T follicular helper cell (primary cell): ENCODE measurements at places on chromosomes 2 and 18.

DNA sequence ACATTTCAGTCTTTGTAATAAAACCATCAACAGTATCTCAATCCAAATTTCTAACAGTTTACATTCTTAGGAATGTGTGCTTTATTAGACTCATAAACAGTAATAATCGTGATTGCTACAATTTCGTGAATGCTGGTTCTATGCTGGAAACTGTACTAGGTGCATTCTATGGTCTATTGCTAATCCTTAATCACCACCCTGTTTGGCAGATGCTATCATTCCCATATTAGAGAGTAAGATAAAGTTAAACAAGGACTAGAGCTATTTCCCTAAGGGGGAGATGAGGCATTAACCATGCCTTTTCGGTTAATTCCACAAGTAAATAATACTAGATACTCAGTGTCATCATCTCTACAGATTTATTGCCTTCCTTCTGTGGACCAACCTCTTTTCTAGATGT is 244.0 kb downstream of the PAX3 start:
- DNase-seq: no peak

DNA sequence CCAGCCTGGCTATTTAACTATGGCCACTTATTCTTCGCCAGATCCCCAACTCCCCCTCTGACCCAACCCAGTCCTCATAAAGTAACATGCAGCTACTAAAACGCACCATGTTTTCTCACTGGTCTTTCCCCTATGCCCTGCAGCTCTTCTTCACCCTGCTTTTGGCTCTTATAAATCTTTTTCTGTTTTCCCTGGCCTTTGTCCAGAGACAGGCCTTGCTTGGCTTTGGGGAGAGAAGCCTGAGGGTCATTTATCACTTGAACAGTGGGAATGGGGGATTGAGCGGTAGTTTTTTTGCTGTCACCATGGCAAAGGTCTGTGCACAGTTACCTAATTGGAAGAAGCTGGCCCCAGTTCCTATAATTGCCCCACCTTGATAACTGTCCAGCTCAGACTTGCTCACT is 202.9 kb upstream of the NT5C1B start:
- no peak for DNase-seq

- no peak for DNase-seq
Measured at GRCh38 chr18:73479477-73479876, 611.7 kb upstream of the NETO1 start.

GRCh38 chr2:25316101-25316500 is 25.6 kb downstream of the DNMT3A start:
- DNase-seq: no peak

DNA sequence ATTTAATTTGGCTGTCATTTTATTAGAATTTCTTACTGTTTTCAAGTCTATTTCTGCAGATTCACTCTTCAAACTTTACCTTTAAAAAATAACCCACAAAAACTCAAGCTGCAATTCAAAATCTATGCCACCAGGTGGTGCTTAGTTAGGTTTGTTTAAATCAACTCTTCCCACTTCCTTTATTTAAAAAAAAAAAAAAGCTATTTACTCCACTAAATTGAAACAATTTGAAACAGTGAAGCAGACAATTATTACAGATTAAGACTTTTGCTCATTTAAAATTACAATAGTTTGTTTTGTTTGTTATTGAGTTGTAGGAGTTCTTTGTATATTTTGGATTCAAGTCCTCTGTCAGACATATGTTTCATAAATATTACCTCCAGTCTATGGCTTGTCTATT is 300.0 kb downstream of the PDE11A start:
- DNase-seq: no peak

DNA sequence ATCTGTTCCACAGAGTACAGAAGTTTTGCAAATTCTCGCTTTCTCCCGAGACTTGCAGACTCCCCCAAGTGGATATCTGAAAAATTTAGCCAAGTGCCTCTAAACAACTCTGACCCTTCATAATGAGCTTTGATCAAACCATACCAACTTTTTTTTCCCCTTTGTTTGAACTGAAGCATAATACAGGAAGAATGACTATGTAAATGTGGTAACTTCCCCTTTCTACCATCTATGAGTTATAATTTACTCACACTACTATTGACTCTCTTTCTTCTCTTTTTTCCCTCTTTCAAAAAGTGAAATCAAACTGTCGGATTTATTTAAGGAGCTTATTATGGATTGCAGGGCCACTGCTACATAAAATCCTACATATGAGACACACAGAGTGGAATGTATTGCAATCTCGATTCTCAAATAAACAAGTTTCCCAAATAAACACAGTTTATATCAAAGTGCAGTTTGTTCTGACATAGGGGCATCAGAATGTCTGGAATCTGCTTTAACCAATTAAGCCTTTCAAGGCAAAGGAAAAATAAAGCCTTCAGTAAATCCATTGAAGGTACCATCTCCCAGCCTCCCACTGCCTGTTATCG is 1.4 kb upstream of the ZNF804A start:
- DNase-seq: no peak

DNA sequence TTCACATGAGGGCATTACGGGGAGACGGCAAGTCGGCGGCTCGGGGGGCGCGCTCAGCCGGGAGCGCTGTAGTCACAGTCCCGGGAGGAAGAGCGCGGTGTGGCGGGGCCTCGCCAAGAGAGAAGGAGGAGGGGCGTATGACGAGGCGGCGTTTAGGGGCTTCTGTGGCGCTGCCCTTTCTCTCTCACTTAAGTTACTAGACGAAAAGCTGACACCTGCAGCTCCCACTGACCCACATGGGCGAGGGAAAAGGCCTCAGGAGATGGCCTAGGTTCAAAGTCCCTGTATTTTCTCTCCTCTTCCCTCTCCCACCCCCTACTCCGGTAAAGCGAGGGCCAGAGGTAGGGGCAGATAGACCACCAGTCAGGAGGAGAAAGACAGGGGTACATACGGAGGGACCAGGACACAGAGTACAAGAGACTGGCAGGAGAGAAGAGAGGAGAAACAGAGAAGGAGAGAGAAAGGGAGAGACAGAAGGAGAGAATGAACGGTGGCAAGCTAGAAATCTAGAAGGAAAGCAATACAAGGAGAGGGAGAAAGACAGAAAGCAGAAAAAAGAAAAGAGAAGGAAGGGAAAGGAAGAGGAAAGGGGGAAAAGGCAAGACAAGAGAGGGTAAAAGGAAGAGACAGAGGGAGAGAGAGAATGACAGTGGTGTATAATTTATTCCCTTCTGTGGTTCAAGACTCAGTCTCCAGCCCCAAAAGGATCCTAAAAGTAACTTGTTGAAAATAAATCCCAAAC is 3.8 kb downstream of the SIX2 start:
- no peak for DNase-seq

GRCh38 chr2:240499309-240500301 is 58.2 kb downstream of the ANKMY1 start:
- DNase-seq: no peak

DNA sequence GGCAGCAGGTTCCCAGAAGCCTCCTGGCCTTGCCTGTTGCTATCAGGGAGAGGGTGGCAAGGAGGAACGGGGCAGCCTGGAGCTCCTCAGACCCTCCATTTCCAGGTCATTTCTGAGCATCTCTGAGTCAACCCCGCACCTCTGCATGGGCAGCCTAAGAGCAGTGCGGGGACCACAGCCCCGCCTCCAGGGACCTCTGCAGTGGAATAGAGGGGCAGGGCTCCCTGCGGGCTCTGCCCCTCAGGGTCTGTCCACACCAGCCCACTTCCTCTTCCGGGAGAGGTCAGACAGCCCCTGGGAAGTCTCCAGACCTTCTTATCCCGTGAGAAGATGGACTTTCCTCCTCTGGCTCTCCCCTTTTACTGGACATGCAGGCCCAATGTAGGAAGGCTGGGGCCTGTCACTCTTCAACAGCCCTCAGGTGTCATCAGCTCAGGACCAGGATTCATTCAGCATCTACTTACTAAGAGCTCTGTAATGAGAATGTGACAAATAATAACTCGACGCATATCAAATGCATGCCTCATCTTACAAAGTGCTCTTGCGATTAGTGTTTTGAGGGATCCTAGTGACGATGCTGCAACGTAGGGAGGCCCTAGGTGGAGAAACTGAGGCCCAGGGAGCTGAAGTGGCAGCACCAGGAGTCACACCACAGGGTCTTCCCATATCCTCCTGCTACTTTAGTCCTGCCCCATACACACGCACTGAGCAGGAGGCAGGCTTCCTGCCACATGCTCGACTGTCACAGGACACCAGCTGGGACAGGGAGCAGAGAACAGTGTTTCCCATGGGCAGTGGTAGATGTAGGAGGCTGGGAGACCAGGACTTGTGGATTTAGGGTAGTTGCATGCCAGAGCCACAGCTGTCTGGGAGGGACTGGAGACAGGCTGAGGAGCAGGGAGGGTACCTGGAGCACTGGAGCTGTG is 28.0 kb downstream of the SH2D6 start:
- DNase-seq: no peak

GRCh38 chr18:22378672-22379282 is 38.9 kb downstream of the CTAGE1 start:
- no peak for DNase-seq

- no peak for DNase-seq
Measured at GRCh38 chr2:205217004-205217403, 465.3 kb upstream of the NRP2 start.

- no peak for DNase-seq
Measured at GRCh38 chr2:23381084-23381483, 3.9 kb upstream of the KLHL29 start.

GRCh38 chr2:42851186-42851585 is 58.8 kb upstream of the HAAO start:
- no peak for DNase-seq

DNA sequence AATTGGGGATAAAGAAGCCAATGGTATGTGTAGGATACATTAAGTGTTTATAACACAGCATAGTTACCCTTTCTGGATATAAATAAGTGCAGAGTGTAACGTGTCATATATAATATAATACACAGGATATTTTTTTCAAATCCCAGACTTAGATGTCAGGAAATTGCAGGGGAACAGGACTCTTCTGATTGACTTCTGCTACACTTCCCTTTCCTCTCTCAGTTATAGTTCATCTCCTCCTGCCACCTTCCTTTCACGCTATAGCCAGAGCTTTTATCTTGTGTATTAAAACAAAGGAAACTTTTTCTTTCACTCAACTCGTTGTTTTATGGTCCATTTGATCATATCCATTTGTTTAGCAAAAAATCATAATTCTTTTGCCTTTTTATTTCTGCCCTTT is 158.0 kb upstream of the RASGRP3 start:
- no peak for DNase-seq

- DNase-seq: no peak
Measured at GRCh38 chr2:100077456-100077855, 64.9 kb downstream of the AFF3 start.

GRCh38 chr2:65361623-65362022 is 70.8 kb downstream of the SPRED2 start:
- DNase-seq: no peak

GRCh38 chr2:85174943-85175342 is 41.8 kb downstream of the TCF7L1 start:
- DNase-seq: no peak

GRCh38 chr18:78611869-78612268 is 367.7 kb upstream of the SALL3 start:
- DNase-seq: no peak

DNA sequence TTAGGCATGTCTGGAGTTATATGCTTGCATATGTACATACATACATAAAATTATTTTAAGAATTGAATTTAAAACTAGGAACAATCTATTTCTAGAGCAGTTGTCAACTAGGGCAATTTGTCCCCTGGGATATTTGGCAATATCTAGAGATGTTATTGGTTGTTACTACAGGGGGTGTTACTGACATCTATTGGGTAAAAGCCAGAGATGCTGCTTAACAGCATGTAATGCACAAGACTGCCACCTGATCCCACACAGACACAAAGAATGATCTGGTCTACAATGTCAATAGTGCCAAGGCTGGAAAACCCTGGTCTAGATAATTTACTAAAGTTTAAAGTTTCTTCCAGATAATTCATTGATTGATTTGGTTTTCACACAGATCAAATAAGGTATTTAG is 185.3 kb downstream of the NYAP2 start:
- DNase-seq: no peak

DNA sequence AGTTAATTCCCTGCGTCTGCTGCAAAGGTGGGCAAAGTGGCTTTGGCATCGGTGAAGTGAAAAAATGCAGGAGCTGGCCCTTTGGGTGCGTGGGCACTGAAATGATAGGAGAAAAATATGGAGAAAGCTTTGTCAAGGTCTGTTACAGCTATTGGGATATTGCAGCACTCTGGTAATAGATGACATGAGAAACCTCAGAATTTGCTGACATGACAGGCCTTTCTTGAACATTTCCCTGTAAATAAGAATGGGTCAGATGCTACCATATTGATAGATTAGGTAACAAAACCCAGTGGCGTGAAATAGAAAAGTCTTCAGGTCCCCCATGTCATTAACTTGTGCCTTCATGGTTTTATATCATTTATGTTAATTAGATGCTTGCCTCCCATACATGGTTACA is 12.4 kb upstream of the DSG4 start:
- DNase-seq: no peak

- DNase-seq: no peak
Measured at GRCh38 chr18:33755931-33756560, 178.0 kb downstream of the ASXL3 start.

DNA sequence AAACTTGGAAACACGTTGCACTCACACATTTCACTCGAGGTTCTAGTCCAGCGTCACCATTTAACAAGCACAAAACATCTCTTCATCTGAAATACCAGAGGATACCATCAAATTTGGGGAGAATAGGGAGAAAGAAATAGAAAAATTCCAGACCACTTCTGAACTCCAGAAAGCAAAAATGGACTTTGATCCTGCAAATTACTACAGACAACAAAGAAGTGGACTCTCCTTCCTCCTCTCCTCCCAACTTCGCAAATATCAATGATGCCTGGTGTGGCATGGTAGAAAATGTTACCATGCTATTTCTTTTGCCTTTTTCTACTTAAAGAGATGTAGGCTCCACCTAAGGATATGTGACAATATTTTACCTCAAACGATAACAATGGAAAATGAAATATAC is 13.5 kb downstream of the UXS1 start:
- DNase-seq: no peak

DNA sequence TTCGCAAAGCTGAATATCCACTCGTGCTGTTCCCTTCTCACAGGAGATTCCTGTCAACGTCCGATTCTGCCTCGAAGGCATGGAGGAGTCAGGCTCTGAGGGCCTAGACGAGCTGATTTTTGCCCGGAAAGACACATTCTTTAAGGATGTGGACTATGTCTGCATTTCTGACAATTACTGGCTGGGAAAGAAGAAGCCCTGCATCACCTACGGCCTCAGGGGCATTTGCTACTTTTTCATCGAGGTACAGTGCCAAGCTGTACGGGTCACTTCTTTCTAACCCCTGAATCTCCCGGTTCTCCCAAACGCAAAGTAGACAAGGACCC is 14.6 kb downstream of the CNDP2 start:
- no peak for DNase-seq

DNA sequence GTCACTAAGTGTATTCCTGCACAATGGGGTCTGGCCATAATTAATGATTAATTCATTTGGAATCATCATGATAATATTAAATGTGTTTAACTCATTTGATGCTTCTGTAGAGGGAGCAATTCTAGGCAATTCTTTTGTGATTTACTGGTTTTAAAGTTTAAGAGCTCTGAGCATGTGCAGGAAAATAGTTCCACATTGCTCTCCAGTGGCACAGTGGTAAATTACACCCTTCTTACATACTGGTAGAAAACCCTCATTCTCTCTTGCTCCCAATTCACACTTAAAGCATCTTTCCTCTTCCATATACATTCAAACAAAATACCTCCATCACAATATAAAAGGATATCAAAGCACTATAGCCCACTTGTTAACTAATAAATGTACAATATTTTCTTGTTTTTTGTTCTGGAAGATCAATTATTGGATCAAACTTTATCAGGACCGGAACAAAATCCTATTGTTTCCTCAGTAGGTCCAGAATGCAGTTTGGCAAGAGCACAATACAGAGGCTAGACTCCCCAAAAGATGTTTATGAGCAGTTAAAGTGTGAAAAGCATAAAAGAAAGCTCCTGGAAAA is 844.3 kb downstream of the MBD2 start:
- DNase-seq: no peak
